Heart left ventricle (tissue), 16 donors: ENCODE measurements at places on chromosomes 12 and 14. TPM values are rescaled to one million over a fixed set of nuclear protein-coding genes. Genes with fewer than 3 reads are reported as not detected.
A peak's percentile ranks its signal among the peaks of the same experiment; 100 is the strongest.

The HIP1R gene
- 49.5 TPM for total RNA-seq

The ASB2 gene
- 95.8 TPM for total RNA-seq

The METTL3 gene
- 22.4 TPM for total RNA-seq

The OR4K2 gene
- total RNA-seq = not detected

DNA sequence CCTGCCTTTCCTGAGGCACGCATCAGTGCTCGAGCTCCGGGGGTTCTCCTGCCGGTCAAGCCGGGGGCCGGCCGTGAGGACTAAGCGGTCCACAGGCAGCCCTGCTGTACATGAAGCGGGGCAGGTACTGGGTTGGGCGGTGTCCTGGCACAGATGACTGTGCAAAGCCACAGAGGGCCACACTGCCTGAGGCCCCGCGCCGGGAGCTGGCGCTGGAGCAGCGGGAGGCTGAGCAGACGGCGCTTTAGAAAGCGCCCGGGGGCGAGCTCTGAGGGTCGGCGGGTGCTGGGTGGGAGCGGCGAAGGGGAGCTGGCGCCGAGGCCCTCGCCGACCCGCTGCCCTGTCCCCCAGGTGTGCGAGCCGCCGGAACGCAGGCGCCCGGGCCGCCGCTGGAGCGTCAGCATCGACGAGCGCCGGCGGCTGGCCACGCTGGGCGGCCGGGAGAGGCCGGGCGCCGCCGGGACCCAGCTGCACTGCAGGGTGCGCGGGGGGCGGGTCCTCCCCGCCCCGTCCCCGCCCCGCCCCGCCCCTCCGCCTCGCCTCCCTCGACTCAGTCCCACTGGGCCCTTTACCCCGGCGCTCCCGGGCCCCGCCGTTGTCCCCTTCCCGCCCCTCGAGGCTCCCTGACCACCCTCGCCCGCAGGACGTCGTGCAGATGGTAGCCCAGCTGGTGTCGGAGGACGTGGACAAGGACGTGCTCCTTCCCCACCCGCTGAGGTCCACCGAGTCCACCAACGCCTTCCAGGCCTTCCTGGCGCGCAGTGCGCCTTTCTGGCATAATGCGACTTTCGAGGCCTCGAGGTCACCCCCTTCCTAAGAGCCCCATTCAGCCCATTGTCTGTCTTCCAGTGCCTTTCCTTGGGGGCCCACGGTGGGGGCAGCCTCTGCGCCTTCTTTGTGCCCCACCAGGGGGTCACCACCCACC, 8.3 kb upstream of the MTA1 start:
- DNase-seq = no peak

- DNase-seq = peak; percentile 72
Measured at GRCh38 chr14:95233702-95234241, 76.4 kb upstream of the DICER1 start.

DNA sequence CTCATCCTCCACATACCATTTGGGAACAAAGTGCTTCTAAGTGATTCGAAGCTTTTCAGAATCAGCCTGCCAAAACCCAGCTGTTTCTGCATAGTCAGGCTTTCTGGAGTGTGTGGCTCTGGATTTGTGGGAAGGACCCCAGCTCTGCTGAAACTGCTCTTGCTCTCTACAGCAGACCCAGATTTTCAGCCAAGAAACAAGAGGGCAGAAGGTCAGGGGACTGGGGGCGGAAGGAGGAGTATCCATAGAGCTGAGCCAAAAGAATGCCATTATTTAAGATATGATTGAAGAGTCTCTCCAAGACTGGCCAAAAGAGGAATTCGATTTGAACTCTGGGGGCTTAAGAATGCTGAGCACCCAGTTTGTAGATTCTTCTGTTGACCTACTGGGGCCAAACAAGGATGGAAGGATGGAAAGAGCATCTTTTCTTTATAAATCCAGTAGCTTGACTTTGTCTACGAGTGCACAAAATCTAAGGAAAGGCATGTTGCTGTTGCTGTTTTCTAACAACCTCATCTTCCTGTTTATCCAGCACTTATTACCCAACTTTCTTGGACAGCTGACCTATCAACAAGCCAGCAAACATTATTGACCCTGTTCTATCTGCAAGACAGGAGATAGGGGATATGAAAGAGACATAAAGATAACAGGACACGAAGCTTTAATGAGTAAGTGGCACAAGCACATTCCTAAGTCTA, 29.2 kb downstream of the FBLN5 start:
- DNase-seq = no peak

DNA sequence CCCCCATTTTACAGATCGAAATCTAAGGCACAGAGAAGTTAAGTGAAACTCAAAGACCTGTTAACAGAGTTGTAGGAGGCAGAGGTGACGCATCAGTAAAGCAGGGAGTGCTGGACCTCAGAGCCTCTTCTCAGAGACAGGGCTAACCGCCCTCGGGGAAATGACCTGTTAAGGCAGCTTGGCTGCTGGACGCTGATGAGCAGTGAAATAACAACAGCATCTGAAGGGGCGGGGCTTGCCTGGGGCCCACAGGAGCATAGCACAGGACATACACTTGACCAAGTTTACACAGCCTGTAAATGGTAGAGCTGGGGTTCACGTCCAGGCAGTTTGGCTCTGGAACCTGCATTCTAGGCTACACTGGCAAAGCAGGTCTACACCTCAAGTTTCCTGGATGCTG, 39.3 kb downstream of the LRTM2 start:
- no peak for DNase-seq

DNA sequence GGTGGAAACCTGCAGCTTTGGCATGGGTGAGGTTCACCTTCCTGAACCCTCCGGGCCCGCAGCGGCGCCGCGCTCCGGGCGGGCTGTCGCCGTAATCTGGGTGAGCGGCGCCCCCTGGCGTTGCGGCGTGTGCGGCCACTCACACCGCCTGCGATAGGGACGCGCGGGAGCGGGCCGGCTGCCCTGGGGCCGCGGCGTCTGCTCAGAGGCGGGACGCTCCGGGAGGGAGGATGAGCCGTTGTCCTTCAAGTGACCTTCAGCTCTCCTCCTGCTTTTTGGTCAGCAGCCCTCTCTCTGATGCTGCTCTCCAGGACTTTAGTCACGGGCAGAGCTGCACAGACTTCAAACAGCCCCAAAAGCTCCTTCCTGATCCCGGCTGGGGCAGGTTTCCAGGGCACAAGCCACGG, 211.7 kb upstream of the FKBP4 start:
- peak; percentile 89 for DNase-seq

DNA sequence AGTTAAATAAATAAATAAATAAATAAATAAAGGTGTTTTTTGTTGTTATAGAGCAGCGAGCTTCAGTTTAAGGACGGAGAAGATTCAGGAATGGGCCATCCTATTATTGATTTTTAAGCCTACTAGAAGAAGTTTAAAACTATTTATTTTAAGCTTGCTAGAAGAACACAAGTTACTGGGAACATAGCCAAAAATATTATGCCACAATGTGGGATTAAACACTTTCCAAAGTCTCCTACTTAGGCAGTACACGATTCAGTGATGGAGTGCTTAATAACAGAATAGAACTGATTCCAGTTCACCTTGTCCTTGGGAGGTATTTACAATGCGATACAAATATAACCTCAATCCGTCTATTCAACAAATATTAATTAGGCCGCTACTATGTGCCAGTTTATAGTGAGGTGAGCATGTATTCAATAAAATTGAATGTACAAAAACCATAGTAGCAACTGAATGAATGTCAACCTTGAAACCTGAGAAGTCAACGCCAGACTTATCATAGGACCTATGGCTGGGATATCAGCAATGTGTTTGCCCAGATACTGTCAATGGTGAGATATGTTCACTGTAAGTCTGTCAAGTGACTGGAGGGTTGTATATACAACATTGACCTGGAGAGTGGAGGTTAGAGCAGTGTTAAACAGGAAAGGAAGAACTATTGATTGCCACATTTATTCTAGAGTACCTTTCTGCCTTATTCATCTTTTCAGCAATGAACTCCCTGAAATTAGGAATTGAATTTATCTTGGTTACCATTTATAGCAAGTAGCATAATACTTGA, 486.4 kb downstream of the TMTC2 start:
- no peak for DNase-seq

DNA sequence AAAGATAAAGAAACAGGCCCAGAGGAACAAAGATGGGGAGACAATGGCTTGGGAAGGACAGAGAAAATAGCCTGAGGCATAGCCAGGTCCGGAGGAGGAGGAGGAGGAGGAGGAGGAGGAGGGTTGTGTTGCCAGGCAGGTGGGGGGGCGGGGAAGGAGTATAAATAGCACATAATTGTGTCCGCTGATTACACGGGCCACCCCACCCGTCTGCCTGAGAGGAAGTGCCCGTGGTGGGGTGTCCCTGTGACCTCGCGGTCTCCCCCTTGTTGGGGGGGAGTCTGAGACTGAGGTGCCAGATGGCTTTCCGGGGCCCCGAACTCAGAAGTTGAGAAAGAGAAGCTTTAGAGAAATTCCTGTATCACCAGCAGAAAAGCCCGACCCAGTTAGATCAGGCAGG, 1.9 kb upstream of the SP7 start:
- no peak for DNase-seq

DNA sequence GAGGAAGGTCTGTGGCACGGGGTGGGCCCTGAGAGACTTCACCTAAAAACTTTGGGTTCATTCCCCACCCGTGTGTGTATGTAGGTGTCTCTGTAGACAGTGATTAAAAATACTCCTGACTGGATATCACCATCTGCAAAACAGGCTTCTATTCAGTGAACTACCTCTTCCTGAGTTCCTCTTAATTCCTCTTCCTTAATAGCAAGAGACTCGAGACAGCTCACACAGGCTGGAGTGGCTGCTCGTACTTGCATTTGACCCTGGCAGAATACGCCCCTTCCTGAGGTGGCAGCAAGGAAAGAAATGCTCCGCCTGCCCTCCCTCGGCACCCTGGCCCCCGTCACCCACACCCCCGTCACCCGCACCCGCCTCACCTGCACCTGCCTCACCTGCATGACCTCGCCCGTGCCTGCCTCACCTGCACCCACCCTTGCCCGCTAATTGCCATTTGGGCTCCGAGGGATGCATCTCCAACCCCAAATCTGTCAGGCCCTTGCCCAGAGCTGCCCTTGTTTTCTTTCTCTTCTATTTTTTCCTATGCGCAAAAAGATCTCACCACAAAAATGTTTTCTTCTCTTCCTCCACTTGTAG, 90.0 kb downstream of the FBXL14 start:
- DNase-seq = no peak

- DNase-seq = no peak
Measured at GRCh38 chr12:45914090-45914489, 76.3 kb downstream of the SCAF11 start.

GRCh38 chr12:47207340-47207717, 127.6 kb upstream of the AMIGO2 start:
- DNase-seq = peak; percentile 45

DNA sequence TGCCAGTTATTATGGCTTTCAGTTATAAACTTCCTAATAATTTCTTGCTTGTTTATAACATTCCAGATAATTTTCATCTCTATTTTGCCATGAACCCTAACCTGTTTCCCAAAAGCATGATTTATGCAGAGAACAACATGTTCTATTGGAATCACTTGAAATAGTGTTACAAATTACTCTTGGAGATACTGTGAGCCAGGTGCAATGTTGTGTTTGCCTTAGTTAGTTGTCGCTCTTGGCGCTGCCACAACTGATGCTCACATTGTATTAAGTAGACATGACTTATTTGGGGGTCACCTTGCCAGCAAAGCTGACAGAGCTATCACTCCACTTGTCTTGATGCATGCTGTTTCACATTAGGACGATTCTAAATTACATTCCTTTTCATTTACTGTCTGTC, 49.4 kb downstream of the TSPAN8 start:
- DNase-seq = no peak

DNA sequence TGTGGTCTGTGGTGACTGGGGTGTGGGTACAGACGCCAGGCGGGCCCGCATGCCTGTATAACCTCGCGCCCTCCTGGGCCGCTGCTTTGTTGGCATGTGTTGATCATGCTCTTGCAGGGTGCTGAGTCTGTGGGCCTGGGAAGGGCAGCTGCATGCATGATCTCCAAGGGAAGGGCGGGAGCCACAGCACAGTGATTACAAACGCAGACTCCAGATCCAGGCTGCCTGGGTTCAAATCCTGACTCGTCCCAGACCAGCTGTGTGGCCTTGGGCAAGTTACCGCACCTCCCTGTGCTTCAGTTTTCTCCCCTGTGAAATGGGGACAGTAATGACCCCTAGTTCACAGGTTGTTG, 24.0 kb downstream of the ADGRD1 start:
- DNase-seq = no peak

- no peak for DNase-seq
Measured at GRCh38 chr12:93638954-93639353, 38.2 kb upstream of the CRADD start.

- no peak for DNase-seq
Measured at GRCh38 chr14:44788612-44789011, 173.1 kb downstream of the KLHL28 start.

- no peak for DNase-seq
Measured at GRCh38 chr14:43938588-43939281, 568.3 kb downstream of the FSCB start.

DNA sequence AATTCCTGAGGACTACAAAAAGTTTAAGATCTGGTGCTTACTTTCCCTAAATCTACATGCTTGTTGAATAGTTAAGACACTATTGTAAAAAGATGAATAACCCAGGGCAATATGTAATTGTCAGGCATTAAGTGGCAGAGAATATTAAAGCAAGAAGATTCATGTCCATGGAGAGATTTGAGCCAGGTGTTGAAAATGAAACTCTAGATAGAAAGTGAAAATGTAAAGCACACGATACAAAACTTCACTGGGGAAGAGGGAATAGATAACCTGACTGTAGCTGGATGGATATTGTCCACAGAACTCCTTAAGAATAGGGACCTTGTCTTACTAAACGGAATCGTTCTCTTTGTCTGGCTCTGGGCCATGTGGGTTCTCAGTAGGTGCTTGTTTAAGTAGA, 5.0 kb downstream of the CAND1 start:
- no peak for DNase-seq

- no peak for DNase-seq
Measured at GRCh38 chr14:26286081-26286912, 311.5 kb downstream of the NOVA1 start.

DNA sequence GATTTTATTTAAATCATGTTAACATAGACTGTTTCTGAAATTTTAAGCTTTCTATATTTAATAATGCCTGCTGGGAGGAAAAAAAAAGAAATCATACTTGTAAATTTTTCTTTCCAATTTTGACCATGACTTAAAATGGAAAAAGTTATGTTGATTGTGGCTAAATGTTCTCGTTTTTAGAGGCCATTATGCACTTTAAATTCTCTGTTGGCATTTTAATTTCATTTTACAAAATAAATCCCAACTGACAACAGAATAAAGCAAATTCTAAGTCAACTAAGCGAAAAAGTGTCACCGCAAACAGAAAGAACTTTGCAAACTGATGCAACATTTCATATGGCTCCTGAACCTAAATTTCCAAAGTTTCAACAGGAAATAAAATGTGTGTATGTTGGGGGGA, 74.8 kb upstream of the G2E3 start:
- DNase-seq = no peak

GRCh38 chr14:88326352-88327103, 3.5 kb upstream of the KCNK10 start:
- DNase-seq = no peak
